ENCODE measurements at places on chromosomes 12 and 14.

DNA sequence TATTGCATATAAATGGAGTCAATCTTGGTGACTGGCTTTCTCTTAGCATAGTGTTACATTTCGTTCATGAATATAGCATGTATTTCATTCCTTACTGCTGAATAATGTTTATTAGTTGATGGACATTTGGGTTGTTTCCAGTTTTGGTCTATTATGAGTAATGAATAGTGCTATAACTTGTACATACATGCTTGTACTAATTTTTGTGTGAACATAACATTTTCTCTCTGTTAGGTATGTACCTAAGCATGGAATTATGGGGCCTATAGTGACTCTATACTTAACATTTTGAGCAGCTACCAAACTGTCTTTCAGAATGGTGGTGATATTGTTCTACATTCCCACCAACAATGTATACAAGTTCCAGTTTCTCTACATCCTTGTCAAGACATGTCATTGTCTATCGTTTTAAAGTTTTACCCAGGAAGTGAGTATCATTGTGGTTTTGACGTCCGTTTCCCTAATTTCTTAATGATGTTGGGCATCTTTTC, 23.1 kb downstream of the ATP2A2 start:
- DNase-seq = no peak

- DNase-seq = no peak
These were observed 25.1 kb downstream of the CCNK start for GRCh38 chr14:99506276-99506675.

- DNase-seq = no peak
These were observed 53.4 kb downstream of the CYP46A1 start for GRCh38 chr14:99737451-99737951.

DNA sequence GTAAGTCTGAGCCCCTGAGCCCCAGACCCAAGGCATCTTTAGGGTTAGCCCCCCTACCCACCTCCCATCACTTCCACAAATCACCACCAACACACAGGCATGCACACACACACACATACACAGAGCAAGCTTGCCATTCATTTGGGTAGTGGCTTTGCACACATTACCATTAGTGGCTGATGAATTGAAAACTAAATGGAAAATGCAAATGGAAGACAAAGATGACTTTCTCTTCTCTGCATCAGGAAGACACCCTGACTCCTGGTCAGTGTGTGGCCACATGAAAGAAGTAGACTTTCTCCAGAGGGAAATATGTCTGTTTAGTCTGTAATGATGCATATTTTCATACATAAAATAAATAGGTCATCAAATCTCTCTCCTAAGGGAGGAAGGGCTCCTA, 55.2 kb downstream of the CCDC60 start:
- DNase-seq = no peak

GRCh38 chr14:48008646-48009045, 333.2 kb upstream of the MDGA2 start:
- no peak for DNase-seq

- DNase-seq = no peak
These were observed 467 bp upstream of the ANHX start for GRCh38 chr12:133236144-133236543.

DNA sequence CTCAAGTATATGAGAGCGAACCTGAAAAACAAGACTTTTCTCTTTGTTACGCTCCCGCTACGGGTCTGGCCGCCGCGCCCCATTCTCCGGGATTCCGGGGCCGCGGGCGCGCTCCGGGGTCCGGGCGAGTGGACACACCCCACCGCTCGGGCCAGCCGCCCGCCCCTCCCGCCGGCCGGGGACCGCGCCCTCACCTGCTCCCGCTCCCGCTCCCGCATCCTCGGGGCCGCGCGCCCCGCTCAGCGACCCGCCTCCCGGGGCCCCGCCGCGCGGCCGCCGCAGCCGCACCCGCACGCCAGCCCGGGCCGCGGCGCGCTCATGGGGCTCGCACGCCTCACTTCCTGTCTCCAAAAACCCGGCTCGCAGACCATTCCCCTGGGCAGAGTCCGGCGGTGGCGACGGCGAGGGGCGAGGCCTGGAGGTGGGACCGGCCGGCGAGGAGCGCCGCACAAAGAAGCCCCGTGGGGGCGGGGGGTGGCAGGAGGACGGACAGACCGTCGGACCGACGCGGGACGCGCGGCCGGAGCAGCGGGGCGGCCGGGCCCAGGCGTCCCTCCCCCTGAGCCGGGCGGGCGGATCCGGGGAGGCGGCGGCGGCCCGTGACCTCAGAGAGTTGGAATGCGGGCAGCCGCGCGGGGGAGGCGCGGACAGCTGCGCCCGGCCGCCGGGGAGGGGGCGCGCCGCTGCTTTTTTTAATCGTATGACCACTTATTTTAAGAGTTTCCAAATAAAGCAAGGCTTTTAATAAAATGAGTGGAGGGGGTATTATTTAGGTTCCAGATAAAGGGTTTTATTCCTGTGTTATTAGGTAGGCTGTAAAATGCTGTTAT, at the start of gene PTPN21:
Gene PTPN21 (minus strand): TSS at position 551 of the 830 bp plus-strand sequence. CDS start 4,590 bp downstream, outside the sequence.
- DNase-seq = no peak

DNA sequence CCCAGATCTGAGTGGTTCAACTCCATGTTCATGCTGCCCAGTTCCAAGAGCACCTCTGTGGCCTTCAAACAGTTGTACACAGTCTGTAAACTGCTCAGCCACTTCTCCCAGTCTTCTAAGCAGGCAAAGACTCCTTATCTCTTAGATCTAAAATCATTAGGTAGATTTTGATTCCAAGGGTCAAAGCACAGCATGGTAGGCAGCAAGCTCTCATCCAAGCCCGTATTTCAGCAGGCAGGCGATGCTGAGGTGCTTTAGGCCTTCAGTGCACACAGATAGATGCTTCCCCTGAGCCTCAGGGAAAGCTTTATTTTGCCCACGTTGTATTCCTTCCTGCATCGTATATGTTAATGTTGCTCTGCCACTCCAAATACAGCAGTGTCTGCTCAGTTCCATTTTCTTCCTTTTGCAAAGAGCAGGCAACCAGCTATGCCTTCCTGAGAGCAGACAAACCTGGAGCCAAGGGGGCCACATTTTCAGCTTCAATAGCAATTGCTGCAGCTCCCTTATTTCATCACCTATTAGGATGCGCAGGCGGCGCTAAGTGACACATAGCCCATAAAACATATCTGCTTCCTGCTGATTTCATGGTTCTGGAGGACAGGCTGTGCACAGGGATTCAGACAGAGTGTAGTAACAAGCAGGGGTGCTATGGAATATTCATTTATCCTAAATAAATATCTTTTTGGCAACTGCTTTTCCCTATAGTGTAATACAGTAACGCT, 67.5 kb downstream of the ETV6 start:
- DNase-seq = no peak

GRCh38 chr12:21054334-21054733, 76.7 kb upstream of the SLCO1B1 start:
- no peak for DNase-seq

GRCh38 chr12:48602192-48602989, 32.5 kb upstream of the LALBA start:
- no peak for DNase-seq

DNA sequence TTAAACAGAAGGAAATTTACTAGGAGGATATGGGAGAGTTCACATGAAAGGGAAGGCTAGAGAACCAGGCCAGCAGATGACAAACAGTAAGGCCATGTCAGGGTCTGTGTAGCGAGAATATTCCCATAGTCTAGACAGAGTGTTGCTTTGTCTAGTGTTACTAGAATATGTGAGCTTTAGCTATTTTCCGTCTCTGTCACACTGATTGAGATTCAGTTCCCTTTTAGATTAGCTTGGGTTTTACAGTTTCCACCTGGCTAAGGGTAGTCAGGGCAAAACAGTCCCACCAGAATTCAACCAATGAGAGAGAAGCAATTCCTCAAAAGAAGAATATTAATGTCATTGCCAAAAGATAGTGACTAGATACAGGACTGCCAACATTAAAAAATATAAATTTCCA, 82.8 kb upstream of the MDM1 start:
- DNase-seq = no peak

- DNase-seq = no peak
These were observed 115.8 kb downstream of the DAD1 start for GRCh38 chr14:22472935-22473854.

GRCh38 chr14:56807386-56808109, 2.7 kb downstream of the OTX2 start:
- DNase-seq = no peak

GRCh38 chr12:3165078-3165980, 88.2 kb downstream of the TSPAN9 start:
- DNase-seq = no peak

DNA sequence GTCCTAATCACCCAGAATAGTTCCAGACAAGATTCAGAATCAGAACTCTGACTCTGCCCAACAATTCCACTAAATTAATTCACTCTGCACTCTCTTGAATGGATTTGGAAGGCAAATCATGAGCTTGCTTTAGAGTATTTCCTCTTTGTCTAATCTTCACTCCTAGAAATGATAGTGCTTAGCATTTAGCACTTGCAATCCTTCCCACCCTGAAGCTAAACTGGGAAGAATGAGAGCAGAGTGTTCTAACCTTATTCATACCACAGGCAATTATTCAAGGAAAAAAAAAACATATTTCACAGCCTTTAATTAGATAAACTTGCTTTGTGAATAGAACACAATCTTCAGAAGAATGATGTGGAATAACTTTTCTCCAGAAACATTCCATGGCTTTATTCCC, 264.6 kb downstream of the PAWR start:
- DNase-seq = no peak

- DNase-seq = no peak
These were observed 1.4 kb downstream of the BICDL1 start for GRCh38 chr12:119990382-119990874.

GRCh38 chr14:101112351-101113107, 209.0 kb upstream of the RTL1 start:
- DNase-seq = no peak

- no peak for DNase-seq
These were observed 913.9 kb upstream of the SEL1L start for GRCh38 chr14:82447586-82447985.

DNA sequence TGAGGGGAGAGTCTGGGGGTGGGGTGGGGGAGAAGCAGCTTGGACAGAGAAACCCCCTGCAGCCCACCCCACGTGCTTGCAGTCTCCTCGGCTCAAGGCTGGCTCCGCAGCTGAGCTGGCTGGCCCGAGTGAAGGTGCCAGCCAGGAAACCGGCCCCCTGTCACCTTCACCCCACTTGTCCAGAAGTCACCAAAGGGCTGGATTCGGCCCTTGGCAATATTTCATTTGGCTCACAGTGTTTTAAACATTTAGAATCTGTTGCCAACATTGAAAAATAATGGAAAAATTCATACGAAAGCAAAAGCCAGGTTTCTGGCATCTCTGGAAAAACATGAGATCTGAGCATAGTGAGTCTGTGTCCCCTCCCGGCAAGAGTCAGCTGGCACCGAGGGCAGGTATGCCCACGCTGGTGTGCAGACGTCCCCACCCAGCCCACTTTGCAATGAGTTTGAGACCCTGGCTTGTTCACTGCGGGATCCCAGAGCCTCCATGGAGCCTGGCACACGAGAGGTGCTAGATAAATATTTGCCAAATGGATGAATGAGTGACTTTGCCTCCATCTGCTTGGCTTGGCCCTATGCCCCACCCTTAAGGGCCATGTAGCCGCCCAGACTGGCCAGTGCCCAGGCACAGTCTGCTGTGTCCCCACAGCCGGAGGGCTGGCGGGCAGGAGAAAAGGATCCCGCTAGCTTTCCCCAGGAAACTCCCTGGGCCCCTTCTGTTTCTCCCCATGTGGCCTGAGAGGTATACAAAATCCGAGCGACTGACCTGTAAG, 18.2 kb downstream of the MSI1 start:
- DNase-seq = no peak

DNA sequence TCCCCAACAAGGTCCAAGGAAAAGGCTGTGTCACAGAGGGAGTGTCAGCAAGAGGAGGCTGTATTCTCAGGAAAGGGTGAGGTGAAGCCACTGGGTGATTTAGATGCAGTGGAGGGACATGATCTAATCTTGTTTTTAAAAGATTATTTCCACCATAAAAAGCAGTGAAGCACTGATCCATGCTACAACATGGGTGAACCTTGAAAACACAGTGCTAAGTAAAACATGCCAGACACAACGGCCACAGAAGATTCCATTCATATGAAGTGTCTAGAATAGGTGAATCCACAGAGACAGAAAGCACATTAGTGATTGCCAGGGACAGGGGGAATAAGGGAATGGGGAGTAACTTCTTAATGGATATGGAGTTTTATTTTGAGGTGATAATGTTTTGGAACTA, 12.8 kb downstream of the RITA1 start:
- no peak for DNase-seq

DNA sequence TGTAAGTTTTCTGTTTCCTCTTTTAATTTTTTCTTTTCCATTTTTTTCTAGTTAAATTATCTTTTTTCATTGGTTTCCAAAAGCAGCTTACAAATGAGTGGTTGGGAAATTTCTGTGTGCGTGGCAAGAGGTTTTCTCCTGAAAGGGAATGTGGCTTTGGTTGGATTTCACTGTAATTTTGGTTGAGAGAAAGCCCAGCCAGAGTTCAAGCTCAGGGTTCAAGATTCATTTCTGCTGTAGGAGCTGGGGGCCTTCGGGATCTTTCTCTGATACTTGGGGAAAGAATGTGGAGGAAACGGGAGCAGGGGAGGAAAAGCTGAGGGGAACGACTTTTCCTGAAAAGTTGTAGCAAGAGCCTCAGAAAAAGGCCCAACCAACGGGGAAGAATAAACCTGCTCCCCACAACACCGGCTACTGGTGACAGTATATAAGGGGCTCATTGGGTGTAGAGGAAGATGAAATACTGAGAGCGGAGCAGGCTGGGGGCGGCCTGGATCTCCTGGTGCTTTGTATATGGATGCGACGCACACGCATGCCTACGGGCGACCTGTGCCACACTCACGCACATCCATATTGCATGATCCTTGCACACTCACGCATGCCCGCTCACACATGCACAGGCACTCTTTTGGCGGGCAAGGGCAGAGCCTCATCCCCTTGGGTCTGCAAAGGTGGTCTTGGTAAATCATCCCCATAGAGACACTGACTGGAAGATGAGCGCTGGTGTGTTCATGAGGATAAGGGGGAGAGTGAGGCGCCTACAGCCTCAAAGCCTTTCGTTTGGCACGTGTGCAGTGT, 1.9 kb downstream of the HOXC10 start:
- no peak for DNase-seq

DNA sequence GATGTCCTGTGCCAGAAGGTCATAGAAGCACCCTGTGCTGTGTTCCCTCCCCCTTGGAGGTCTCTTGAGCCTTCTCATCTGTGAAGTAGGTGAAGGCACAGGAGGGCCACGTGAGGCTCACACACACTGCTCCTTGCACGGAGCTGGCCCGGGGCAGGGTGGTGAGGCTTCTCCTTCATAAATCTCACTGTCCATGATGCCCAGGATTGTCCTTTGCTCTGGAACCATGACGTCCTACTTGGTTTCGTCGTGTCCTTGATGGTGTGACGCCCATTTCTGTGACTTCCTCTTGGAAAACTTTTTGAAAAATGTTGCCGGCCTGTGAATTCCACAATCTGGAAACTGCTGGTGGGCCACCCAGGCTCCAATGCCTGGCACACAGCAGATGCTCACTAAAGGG, 34.4 kb downstream of the SH2B3 start:
- peak; percentile 28 for DNase-seq

GRCh38 chr12:104215638-104216297, at the start of gene TXNRD1:
Gene TXNRD1 (plus strand): TSS chr12:104215779. CDS start chr12:104215803, 24 bp downstream.
- DNase-seq = peak; percentile 89

GRCh38 chr12:569091-569676, 94.1 kb downstream of the NINJ2 start:
- DNase-seq = no peak

Data from activated T-cell treated with anti-CD3 and anti-CD28 coated beads, Interleukin-2, amount 50 U/mL, for 24 hours (primary cell).